ENCODE measurements at places on chromosomes 2 and 18.
A peak's percentile ranks its signal among the peaks of the same experiment; 100 is the strongest.

GRCh38 chr2:30934066-30934465 is 126.8 kb upstream of the CAPN13 start:
- no peak for DNase-seq

DNA sequence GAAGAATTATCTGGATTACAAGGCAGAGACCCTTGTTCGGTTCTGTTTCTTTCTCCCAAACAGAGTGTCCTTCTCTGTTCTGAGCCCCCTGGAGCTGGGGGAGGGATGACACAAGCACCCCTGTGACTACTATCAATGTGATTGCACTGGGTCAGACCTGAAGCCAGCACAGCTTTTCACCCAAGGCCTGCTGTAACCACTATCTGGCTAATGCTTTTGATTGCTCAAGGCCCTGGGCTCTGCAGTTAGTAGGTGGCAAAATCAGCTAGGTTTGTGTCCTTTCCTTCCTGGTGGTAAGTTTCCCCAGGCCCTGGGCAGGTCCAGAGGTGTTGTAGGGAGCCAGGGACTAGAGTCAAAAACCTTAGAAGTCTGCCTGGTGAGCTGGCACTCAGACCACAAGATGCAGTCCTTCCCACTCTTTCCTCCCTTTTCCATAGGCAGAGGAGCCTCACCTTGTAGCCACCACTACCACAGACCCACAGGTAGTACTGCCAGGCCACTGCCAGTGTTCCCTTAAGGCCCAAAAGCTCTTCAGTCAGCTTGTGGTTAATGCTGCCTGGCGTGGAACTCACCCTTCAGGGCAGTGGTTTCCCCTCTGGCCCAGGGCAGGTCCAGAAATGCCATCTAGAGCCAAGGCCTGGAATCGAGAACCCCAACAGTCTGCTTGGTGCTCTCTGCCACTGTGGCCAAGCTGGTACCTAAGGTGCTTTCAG is 83.0 kb downstream of the FAM117B start:
- no peak for DNase-seq

GRCh38 chr2:105800036-105800713 is 55.5 kb downstream of the NCK2 start:
- no peak for DNase-seq

GRCh38 chr2:174013315-174013751 is 48.2 kb upstream of the SP3 start:
- no peak for DNase-seq

- DNase-seq: no peak
Measured at GRCh38 chr2:138187221-138187620, 222.9 kb downstream of the HNMT start.

GRCh38 chr2:176455816-176456291 is 186.6 kb downstream of the MTX2 start:
- no peak for DNase-seq

DNA sequence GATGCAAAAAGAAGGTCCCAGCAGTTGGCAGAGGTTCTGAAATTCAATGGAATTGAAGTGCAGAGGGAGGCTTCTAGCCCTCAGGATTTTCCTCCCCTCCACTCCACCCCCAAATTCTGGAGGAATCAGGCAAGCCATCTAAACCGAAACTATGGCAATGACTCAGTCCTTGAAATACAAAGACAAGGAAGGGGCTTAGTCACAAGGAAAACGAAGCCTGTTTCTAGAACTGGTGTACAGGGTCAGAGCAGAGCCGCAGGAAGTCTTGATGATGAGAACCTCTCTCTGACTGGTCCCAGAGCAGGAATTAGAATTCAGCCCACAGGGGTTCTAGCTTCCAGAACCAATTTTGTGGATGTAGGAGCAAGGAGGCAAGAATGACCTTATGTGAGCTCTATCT is 111.7 kb upstream of the SCN1A start:
- no peak for DNase-seq

- no peak for DNase-seq
Measured at GRCh38 chr18:26424428-26425147, 123.8 kb downstream of the KCTD1 start.

- DNase-seq: no peak
Measured at GRCh38 chr2:238497610-238498005, 70.9 kb downstream of the ASB1 start.

DNA sequence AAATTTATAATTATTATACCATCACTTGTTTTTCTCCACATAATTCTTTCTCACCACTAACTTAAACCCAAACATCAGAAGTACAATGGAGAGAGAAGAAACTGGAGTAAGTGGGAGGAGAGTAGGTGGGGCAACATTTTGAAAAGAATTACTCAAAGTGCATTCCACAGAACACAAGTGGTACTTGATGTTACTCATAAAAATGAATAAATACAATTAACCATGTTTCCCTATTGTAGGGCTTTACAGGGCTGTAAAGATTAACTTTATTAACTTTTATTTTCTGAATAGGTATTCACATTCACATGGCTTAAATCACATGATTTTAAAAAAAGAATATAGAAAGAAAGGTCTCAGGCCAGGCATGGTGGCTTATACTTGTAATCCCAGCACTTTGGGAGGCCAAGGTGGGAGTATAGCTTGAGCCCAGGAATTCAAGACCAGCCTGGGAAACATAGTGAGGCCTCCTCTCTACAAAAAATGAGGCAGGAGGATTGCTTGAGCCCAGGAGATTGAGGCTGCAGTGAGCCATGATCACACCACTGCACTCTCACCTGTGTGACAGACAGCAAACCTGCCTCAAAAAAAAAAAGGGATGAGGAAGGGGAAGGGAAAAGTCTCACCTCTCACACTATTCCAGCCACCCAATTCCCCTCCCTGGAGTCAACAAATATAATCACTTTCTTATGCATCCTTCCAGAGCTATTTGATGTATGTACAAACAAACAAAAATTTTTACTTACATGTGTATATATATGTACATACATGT is 47.1 kb downstream of the KCNG3 start:
- no peak for DNase-seq

- no peak for DNase-seq
Measured at GRCh38 chr2:71618327-71619113, 165.2 kb downstream of the DYSF start.

- DNase-seq: no peak
Measured at GRCh38 chr2:144950899-144951560, 431.1 kb upstream of the ZEB2 start.

- peak; percentile 64 for DNase-seq
Measured at GRCh38 chr2:100381240-100381639, 36.2 kb downstream of the CHST10 start.

GRCh38 chr2:191846515-191847476 is at the start of gene CAVIN2:
Gene CAVIN2, minus strand, starts transcription at chr2:191847088. Its CDS starts 163 bp downstream, at chr2:191846925.
- DNase-seq: no peak

GRCh38 chr2:191833356-191833755 is 13.5 kb downstream of the CAVIN2 start:
- DNase-seq: no peak

GRCh38 chr2:76599732-76600368 is 889.1 kb upstream of the GCFC2 start:
- peak; percentile 82 for DNase-seq

GRCh38 chr2:23419171-23420090 is 34.5 kb downstream of the KLHL29 start:
- no peak for DNase-seq

DNA sequence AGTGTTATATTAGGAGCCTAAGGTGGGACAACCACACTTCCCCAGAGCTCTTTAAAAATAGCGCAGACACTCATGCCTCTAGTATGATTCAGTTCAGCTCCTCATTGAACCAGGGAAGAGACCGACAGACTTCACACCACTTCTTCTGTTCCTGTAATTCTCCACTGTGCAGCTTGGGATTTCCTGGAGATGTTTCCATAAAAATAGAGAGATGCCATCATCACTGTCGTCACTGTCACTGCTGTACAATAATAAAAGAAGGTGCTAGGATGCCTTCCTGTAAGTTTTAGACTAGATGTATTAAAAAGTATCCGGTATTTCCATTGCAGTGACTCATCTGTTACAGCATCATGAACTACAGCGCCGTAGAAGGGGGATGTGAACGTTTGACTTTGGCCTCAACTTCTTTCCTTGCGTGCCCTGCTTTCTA is 110.9 kb downstream of the FAM210A start:
- no peak for DNase-seq

GRCh38 chr18:62287781-62288664 is 37.1 kb upstream of the TNFRSF11A start:
- no peak for DNase-seq

All from NCI-H1105 (cell line).